ENCODE measurements at places on chromosomes 1 and 21. TPM values are rescaled to one million over a fixed set of nuclear protein-coding genes. Genes with fewer than 3 reads are reported as not detected.

Gene CFAP74
- 0.26 TPM for total RNA-seq

Gene AQP10
- not detected for total RNA-seq

- DNase-seq = no peak
Observed at GRCh38 chr21:16241479-16241963, 511.7 kb downstream of the USP25 start.

- DNase-seq = peak; percentile 19
Observed at GRCh38 chr1:87478231-87478630, 149.6 kb downstream of the LMO4 start.

DNA sequence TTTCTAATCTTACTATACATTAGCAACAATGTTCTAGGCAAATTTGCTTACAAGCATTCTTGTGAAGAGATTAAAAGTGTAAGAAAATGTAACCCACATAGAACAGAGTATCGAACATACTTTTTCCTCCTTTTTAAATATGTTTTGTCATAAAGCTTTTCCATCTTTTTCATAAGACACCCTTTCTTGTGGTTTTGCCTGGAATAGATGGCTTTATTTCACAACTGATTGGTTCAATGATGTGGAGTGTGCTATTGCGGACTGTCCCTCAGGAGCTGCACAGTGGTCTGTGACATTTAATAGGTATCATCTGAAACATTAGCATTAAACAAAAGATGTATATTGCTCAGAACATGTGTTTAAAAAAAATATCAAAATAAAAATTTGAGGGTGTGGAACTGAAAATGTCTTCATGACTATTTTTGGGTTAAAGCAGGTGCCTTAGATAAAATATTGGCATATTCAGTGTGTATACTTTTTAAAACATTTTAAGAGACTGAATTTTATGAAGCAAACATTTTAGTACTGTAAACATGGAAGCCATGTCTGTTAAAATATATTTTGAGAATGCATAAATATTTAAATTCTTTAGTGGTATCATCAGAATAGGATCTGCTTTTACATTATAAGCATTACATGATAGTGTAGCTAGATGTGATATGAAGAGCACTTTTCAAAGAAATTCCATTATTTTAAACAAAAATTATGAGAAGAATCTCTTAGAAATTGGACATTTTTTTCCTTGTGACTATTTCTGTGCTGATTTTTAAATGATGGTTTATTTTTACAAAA, 48.3 kb upstream of the C1orf146 start:
- no peak for DNase-seq

GRCh38 chr21:25307489-25307888, 299.8 kb downstream of the MRPL39 start:
- DNase-seq = peak; percentile 77

- DNase-seq = no peak
Observed at GRCh38 chr1:37949524-37950152, 2.8 kb upstream of the INPP5B start.

DNA sequence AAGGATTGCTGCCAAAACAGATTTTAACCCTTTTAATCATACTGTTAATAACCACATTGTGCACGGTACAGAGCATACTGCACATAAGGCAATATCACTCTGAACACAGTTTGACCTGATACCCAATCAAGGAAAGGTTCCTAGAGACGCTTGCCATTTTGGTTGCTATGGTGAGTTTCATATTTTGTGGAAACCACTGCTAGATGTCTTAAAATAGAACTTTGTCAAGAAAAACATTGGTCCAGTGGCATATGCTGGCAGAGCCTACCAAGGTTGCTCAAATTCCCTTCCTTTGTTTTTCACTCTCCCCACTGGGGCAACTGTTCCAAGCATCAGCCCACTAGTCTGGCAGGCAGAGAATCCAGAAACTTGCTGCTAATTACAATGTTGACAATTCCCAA, 114.8 kb upstream of the DPYD start:
- DNase-seq = peak; percentile 64

GRCh38 chr21:17467829-17468228, 45.0 kb upstream of the CXADR start:
- peak; percentile 61 for DNase-seq

- DNase-seq = no peak
Observed at GRCh38 chr1:30033256-30034104, 689.9 kb downstream of the MATN1 start.

Gene TMEM59
- total RNA-seq = 217 TPM

Gene RNU1-2
- 3,997 TPM for total RNA-seq

- DNase-seq = peak; percentile 80
Observed at GRCh38 chr1:224632381-224632871, 16.3 kb downstream of the CNIH3 start.

Gene CFHR5
- not detected for total RNA-seq

- DNase-seq = peak; percentile 87
Observed at GRCh38 chr1:159960721-159961381, 6.8 kb upstream of the SLAMF9 start.

GRCh38 chr1:210792250-210793102, 341.5 kb downstream of the KCNH1 start:
- DNase-seq = peak; percentile 26

Gene KIAA0040
- under 0.01 TPM for total RNA-seq

DNA sequence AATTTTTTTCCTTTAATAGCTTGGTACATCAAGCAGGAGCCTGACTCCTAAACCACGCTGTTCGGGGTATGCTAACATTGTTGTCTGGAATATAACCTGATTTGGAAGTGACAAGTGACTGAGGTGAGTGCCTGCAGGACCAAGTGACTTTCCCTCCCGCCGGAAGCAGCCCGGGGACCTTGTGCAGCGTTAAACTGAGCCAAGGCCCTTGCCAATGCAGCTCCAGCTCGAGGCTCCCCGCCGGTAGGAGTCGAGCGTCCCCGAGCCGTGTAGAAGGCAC, 716 bp upstream of the MTARC1 start:
- no peak for DNase-seq

GRCh38 chr1:219189952-219190351, 16.3 kb downstream of the LYPLAL1 start:
- DNase-seq = no peak

DNA sequence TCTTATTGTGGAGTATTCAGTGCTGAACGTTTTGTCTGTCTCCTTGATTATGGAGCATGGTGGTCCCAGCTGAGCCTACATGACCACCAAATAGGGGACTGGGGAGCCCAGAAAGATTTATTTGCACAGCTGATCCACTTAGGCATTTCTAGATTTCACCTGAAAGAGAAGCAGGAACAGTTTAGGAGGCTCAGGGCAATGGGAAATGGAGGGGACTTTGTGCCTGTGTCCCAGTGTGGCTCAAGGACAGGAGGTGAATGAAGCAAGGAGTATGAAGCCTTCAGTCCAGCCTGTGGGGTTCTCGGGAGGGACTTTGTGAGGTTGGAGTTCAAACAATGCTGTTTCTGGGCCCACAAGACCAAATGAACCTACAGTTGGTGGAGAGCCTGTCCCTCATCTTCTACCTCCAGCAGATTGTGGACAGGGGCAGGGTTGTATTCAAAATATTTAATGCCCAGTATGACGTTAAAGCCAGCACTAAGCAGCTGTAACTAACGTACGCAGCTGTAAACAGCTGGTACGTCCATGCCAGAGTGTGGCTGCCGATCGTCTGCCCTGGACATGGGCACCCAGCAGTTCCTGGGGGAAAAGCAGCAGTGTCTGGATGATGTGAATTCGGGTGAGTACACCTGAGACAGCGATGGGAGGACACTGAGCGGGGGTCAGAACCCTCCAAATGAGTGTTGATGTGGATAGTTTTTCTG, 164.9 kb upstream of the RAB4A start:
- no peak for DNase-seq

GRCh38 chr1:22850681-22851080, 122.0 kb downstream of the LACTBL1 start:
- DNase-seq = no peak

DNA sequence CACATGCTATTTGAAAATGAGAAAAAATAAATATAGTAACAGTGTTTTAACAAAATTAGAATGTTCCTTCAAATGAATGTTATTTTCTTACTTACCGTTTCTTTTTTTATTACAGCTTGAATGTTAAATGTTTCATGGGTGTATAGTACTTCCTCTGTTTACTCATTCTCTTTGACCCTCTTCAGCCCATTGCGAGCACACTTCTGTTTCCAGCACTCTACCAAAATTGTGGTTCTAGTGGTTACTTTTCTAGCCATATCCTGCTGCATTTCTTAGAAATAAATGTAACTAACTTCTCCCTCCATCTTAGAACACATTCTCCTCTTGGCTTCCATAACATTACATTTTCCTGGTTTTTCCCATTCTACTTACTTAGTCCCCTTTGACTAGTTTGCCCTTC, 190.0 kb upstream of the C1orf105 start:
- no peak for DNase-seq

GRCh38 chr1:112702067-112702395, 4.9 kb downstream of the RHOC start:
- DNase-seq = no peak

GRCh38 chr1:163161841-163162240, 40.9 kb downstream of the RGS5 start:
- no peak for DNase-seq

- peak; percentile 31 for DNase-seq
Observed at GRCh38 chr1:52426371-52426770, 22.0 kb downstream of the PRPF38A start.

DNA sequence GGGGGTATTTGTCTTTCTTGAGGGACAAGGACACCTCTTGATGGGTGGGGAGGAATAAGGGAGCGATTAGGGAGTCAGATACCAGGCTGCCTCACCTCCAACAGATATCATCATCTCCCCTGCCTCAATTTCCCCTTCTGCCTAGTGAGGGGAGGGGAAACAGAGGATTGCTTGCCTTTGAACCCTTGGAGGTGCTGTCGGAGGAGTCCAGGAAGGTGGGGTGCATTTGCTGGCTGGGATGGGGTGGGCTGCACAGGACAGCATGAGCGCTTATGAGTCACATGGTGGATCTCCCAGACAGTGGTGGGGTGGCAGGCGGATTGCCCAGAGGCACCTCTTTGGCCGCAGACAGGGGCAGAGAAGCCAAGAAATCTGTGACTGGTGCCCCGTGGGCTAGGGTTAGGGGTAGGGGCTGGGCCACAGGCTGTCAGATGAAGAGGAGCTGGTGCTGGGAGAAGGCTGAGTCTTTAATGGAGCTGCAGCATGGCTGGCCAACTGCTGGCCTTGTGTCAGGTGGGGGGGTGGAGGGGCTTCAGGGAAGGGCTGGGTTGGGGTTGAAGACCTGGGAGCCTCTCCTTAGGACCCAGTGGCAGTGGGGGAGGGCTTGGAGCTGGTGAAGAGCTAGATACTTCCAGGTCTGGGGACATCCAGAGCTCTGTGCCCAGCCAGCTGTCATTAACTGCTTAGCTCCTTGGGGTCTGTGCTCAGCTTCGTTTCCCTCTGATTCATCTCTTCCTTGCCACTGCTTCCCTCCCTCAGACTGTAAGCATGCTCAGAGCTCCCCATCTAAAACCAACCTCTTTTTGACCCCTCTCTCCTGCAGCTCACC, 7.0 kb upstream of the ADORA1 start:
- DNase-seq = no peak

Gene SLAMF1
- total RNA-seq = not detected

DNA sequence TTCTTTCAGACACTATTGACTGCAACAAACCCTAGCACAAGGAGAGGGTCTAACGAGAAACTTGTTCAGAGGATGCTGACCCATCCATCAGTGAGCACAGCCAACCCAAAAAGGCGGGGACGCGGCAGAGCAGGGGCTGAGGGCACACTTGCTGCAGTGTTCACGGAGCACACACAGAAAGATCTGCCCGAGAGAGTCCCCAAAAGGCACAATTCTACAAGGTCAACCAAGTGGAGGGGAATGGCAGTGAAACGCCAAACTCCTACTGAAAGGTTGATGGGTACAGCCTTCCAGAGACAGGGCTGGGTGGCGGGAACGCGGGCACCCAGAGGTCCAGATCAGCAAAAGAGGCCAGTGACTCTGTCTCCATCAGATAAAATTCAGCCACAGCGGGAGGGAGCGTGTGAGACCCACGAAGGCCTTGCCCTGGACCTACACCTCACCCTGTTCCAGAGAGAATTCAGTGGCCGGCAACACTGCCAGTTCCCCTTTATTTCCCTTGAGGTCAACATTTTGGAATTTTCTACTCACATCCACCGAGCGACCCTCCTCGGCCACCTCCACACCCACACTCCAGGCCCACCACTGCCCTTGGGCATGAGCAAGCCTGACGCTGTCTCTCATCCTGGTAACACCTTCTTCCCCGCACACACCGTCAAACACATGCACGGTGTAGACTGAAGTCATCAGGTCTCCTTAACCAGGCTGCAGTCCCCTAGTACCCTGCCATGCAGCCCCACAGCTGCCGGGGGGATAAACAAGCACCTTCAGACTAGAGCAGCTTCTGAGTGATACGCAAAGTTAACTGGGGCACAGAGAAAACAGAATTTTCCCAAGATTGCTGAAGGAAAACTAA, 5.5 kb downstream of the GNG4 start:
- DNase-seq = no peak

Gene AVPR1B
- not detected for total RNA-seq

DNA sequence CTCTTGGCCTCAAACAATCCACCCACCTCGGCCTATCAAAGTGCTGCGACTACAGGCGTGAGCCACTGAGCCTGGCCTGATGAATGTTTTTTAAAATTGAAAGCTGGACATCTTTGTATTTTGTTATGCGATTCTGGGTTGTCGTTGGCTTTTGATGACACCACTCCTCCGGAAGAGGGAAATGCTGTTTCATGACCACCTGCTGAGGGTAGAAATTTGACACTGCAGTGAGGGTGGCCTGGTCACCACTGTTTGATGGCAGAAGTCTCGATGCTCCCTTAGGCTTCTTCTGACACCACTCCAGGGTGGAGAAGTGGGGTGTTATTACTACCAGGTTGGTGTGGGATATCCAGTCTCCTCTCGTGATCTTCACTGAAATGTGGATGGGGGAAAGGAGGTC, 357.2 kb downstream of the RGS7 start:
- no peak for DNase-seq

- DNase-seq = no peak
Observed at GRCh38 chr1:179082333-179082998, 596 bp downstream of the TOR3A start.

Gene KRTAP19-3
- total RNA-seq = not detected

DNA sequence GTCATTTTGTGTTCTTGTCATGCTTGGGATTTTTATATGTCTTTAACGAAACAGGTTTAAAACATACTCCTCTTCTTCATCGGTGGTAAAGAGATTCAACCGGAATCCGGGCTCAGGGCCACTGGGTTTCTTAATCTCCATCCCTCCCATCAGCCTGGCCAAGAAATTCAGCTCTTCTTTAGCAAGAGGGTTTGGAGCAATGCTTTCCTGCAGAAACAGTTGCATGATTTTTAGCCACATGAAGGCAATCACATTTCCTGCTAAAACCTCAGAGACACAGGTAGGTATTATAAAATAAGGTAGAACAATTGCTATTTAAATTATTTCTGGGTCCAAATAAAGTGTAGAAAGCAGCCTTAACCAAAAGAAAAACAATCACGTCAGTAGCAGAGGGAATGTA, 22.7 kb upstream of the LSM10 start:
- DNase-seq = peak; percentile 75

All from fibroblast of lung (primary cell).